ENCODE measurements at places on chromosomes 13 and 19. TPM values are rescaled to one million over a fixed set of nuclear protein-coding genes. Genes with fewer than 3 reads are reported as not detected.

Gene RGS9BP
- total RNA-seq: 0.42 TPM

- no peak for DNase-seq
Observed at GRCh38 chr13:41419206-41419605, 38.1 kb upstream of the RGCC start.

- DNase-seq: no peak
Observed at GRCh38 chr19:51686171-51686570, 7.0 kb upstream of the SPACA6 start.

DNA sequence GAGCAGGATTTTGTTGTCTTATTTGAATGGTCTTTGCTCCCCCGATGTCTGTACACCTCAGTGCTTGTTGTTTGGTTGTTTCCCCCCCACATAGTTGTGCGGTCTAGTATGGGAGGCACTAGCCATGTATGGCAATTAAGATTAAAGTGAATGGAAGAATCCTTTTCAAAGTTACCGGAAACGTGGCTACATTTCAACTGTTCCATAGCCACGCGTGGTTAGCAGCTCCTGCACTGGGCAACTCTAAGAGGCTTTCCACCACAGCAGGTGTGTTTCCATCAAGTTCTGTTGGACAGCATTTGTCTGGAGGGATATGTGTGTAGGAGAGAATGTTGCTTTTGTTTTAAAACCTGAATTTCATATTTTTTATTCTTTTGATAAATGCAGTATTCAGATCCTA is 247.3 kb downstream of the GGACT start:
- no peak for DNase-seq

DNA sequence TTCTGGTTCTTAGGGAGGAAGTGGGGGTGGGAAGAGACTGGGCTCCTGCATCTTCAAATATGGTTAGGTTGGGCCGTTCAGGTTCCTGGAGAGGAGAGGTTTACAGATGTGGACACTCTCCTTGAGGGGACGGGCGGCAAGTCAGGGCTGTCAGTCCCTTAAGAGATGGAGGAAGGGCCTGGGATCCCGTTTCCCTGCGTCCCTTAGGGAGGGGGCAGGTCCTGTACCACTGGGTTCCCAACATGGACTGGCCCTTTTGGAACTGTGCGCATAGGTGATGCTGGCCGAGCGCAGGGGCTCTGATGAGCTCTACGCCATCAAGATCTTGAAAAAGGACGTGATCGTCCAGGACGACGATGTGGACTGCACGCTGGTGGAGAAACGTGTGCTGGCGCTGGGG is 10.9 kb upstream of the CACNG7 start:
- no peak for DNase-seq

DNA sequence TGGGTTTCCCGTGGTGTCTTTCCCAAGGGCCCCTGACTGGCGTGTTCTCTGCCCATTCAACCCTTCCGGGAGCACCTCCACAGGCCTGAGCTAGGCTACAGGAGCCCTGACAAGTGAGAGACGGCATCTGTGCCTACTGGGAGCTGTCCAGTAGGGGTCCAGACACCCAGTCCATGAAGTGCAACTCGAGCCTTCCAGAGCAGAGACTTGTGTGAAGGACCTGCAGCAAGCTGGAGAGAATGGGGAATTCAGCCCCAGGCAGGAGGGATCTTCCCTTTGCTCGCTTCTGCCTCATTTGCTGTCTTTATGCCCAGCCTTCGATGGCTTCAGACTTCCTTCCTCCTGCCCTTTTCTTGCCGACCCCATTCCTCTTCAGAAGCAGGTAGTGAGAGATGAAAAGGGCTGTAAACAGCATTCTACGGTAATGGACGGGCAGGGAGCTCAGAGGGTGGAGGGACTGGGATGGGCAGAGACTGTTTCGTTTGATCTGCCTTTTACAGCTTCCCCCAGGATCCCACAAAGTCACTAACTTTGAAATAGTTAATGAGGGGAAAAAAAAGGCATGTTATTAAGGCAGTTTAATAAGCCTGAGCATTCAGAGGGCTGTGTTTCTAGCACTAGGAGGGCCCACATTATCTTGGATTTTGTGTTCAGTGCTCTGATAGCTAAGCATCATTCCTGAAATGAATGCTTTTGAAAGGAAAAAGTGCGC is 327.6 kb downstream of the FGF9 start:
- no peak for DNase-seq

DNA sequence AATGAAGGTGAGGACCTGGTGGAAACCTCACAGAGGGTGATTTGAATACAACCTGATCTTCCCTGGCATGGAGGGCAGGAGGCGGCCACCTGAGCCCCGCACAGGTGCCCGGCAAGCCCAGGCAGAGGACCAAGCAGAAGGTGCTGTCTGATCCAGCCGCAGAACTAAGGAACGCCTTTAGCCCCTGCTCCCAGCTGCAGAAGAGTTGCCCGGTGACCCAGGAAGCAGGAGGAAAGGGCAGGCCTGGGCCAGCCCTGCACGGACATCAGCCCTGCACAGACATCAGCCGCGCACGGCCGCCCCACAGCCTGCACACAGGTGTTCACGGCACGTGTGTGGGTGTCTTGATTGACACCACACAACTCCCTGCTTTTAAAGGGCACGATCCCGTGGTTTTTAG is 43.1 kb downstream of the RASA3 start:
- no peak for DNase-seq

DNA sequence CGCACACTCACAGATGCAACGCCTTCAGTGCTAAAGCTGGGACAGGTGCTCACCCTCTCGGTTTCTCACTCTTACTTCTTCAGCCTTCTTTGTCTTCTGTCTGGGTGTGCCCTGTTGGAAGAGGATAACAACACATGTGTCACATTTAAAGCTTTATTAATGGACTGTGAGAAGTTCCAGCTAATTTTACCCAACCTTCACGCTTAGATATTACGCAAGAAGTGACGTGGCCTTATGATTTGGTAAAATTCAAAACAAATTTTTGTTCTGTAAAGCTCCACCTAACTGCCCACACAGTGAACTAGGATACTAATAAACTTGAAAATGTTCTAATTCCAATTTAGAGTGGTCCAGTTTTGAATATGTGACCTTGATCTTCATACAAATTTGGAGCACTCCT is 66.7 kb upstream of the LRCH1 start:
- DNase-seq: no peak

GRCh38 chr19:29963576-29963975 is 21.5 kb downstream of the URI1 start:
- no peak for DNase-seq

DNA sequence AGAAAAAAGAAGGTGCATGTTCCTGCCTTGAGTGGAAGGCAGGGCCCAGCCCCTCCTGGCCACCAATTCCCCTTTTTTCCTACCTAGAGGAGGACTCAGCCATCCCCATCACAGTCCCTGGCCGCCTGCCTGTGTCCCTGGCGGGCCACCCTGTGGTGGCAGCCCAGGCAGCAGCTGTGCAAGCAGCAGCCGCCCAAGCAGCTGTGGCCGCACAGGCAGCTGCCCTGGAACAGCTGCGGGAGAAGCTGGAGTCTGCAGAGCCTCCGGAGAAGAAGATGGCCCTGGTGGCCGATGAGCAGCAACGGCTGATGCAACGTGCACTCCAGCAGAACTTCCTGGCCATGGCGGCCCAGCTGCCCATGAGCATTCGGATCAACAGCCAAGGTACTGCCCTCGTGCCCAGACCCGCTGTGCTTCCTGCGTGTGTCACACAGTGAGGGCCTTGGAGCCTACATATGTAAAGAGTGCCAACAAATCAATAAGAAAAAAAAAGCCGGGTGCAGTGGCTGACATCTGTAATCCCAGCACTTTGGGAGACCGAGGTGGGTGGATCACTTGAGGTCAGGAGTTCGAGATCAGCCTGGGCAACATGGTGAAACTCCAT is 17.6 kb upstream of the WDR18 start:
- no peak for DNase-seq

DNA sequence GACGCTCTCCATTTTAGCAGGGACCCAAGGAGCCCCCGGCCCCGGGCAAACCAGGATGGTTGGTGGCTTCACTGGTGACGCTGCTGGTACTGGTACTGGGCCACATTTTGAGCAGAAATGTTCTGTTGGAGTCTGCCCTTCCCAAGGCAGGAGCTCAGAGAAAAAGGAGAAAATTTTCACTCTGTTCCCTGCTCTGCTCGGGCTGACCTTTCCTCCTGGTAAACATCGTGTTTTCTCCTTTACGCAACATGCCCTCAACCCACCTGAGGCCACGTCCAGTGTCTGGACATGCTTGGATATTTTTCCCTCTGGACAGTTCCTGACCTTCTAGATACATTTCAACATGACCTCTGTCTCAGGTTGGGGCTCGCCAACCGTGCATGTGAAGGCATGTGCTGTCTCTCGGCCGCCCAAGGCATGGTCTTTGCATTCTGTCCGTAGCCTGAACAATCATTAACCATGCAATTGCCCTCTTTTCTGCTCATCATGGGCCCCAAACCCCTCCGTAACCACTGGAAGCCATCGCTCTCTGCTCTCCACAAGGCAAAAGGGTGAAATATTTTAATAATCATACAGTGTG is 115.2 kb upstream of the PEG3 start:
- no peak for DNase-seq
